ENCODE measurements at places on chromosomes 1 and 21.

DNA sequence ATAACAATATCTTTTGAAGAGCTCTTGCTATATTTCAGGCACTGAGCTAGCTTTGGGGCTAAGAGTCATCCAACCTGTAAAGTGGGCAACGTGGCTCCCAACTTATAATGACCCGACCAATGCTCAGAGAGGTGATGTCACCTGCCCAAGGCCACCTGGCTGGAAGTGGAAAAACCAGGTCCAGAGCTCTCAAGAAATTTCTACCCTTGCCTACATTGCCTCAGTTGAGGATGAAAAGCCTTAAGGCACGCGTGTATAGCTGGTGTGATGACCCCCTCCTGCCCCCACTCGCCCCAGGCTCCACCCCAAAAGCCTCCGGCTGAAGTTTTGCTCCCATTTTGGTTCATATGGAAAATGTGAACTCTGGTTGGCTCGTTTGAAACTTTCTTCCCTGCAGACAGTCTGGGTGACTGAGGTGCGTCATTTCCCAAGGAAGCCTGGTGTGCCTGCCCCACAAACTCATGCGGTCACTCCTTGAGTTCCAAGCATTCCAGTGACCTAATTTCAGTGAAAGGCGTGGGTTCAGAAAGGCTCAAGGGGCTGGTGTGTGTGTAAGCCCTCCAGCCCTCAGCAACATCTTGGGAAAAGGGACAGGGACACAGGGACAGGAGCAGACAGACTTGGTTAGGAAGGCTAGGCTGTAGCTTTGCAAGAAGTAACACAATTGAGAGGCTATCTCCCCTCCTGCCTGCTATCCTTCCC, 20.5 kb downstream of the HTR1D start:
- DNase-seq, result no peak

- DNase-seq, result no peak
These were observed 27.5 kb downstream of the TBX15 start for GRCh38 chr1:118960567-118961136.

- no peak for DNase-seq
These were observed 37.1 kb downstream of the STYXL2 start for GRCh38 chr1:167130829-167131510.

GRCh38 chr1:62294261-62294660, 25.0 kb downstream of the KANK4 start:
- DNase-seq, result no peak

- DNase-seq, result no peak
These were observed 4.7 kb upstream of the CAPZB start for GRCh38 chr1:19489996-19490395.

DNA sequence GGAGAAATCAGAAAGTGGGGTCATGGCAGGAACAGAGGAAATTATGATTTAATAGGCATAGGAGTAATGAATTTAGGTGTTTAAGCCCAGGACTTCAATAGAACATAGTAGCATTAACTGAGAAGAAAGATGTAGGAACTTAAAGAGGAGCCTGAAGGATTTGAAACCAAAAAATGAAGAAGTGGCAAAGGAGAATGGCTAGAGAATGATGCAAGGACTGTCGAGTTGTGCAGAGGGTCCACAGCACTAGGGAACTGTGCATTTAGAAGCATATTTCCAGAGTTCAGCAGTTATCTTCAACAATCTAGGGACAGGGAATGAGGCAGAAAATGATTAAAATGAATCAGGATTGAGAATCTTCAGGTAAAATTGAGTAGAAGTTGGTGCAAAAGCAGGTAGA, 328.1 kb upstream of the LYPLAL1 start:
- no peak for DNase-seq

DNA sequence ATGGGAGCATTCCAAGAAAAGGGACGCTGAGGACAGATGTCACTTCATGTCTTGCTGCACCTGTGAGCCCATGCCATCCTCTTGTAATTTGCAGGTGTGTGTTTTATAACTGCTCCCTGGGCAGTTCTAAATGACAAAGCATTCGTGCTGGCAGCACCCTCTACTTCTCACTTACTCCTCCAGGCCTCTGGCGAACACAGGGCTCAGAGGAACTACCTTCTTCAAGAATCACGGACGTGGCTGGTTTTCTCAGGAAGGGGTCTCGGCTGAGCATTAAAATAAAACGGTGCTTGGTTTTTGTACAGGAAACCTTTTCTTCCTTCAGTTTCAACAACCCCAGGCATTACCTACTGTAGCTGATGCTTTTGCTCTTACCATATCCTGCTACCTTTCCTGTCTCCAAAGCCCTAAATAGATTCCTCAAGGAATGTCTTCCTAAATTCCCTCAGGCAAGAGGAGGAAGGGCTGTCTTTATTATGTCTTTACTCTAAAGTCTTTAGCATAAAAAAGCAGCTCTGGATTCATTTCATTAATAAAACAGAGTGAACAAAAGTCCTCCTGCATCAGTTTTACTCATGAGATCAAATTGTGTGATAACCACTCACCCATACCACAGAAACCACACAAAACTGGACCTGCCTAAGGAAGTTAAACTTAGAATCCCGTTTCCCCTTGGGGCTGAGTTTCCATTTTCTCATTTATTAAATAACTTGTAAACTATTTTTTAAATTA, 79.0 kb upstream of the MAP10 start:
- no peak for DNase-seq

DNA sequence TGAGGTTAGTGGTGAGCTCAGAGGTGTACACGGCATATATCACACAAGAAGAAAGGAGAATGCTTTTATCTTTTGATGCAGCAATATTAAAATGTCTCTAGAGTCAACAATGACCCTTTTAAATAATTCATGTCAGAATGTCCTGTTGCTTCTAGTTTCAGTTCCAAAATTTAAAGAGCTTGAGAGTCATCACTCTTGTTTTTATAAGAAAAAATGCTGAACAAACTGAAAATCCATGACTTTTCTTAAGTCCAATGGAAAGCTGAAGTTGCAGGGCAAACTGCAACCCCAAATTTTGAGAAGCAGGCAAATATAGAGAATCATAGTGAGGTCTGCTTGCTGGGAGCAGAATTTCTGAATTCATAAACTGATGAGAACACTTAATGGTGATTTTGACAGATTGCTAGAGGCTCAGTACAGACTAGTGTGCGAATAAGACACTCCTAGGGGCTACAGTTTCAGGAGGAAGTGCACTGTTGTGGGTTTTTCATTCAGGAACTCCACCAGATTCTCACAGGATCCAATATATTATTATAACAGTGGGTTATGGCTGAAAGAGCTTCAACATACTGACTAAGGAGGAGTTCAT, 135.1 kb downstream of the CLIC6 start:
- no peak for DNase-seq

DNA sequence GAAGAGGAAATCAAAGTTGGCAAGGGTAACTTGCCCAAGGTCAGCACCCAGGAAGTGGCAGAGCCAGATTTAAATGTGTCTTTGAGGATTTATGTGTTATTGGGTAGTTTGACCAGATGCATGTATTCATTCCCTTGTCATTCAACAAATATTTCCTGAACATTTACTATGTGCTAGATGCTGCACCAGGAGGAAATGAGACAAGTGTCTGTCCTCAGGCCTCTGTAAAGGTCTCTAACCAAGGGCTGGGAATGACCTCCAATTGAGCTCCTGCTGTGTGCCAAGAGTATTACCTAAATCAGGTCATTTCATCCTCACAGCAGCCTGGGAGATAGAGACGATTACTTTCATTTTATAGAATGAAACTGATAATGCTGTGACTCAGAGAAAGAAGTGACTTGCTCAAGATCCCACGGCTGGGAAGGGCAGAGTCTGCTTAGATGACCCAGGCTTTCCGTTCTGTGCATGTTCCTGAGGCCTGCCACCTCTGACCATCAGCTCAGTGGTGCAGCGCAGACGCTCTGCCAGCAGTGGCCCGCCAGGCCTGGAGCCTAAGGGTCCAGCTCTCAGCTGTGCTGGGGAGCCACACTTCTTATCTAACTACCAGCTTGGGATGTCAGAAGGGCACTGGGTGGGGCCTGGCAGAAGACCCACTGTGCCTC, 3.5 kb upstream of the TTC22 start:
- DNase-seq, result no peak

DNA sequence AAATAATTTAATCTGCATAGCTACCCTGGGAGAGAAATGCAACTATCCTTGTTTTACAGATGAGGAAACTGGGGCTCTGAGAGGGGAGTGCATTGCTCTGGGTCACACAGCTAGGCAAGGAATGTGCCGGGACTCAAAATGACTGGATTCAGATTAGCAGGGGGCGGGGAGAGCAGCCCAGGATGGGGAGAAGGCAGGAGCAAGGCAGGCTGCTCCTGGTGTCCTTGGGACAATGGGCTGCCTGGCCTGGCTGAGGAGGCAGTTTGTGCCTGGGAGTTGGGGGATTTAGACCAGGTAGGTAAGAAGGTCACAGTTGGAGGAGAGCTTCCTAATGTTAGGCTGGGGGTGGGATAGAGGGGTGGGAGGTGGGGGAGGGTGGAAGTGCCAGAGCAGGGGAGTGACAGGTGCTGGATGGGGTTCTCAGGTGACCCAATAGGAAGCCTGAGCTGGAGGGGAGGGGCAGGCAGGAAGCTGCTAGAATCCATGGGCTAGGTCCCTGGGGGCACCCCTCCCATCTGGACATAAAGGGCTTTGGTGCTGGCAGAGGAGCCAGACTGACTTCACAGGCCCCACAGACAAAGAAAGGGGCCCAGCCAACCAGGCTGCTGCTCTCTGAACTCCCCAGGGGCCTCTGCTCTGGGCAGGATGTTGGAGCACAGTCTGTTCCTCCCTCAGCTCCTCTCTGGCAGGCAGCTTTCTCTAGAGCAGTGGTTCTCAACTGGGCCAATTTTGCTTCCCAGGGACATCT, 29.0 kb downstream of the TRIM62 start:
- DNase-seq, result no peak

DNA sequence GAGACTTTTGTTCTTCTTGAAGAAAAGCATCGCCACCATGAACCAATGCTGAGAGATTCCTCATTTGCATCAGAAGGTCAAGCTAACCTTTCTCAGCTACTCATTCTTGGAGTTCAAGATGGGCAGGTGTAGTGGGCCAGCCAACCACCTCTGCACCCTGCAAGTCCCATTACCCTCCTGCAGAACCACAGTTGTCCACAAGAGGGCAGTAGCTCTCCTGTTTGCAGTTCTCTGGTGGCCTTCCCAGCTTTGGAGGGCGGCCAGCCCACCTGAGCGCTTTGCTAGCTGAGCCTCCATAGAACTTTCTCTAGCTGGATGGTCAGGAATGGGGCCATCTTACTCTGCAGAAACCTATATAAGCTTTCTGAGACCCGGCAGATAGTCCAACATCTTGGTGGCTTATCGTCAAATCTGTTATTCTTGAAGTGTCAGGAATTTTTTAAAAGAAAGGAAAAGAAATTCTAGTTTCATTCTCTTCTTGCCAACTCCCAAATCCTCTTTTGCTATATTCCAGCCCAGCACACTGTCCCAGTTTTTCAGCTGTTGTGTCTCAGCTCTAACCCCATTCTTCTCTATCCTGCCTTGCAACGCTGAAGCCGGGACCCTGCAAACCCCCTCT, 11.0 kb upstream of the LMX1A start:
- DNase-seq, result peak; percentile 79

GRCh38 chr1:30375156-30375555, 348.2 kb downstream of the MATN1 start:
- DNase-seq, result no peak

GRCh38 chr1:160096274-160097116, 1.9 kb downstream of the IGSF8 start:
- no peak for DNase-seq

GRCh38 chr1:65378247-65378946, 42.1 kb upstream of the LEPR start:
- no peak for DNase-seq

DNA sequence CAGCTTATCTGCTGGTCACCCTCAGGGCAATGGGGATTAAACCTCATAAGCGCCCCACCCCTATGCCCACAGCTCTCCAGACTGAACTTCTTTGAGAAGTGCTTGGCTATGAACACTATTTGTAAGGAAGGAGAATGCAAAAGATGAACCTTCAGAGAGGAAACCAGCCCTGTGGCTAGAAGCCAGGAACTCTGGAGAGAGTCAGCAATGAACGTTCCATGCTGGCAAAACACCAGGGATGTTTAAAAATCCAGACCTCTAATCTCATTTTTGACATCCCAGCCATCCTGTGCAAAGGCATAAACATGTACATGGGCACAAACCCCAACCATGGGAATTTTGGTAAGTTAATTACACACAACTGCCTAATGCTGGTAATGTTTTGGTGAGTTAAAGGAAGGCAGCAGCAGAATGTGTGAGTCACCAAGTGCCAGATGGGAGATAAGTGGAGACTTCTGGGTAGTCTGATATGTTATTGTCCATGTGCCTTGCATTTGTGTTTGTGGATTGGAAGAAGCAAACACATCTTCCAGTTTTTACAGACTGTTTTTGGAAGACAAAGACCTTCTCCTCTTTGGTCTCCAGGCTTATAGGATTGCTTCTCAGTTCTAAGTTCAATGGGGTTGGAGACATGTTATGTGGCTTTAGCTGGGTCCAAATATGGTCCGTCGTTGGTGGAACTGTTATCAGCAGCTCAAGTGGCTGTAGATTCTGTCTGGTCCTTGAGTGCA, 174.1 kb upstream of the ETV3 start:
- DNase-seq, result no peak

- no peak for DNase-seq
These were observed 153.0 kb downstream of the GABPA start for GRCh38 chr21:25887646-25888306.

DNA sequence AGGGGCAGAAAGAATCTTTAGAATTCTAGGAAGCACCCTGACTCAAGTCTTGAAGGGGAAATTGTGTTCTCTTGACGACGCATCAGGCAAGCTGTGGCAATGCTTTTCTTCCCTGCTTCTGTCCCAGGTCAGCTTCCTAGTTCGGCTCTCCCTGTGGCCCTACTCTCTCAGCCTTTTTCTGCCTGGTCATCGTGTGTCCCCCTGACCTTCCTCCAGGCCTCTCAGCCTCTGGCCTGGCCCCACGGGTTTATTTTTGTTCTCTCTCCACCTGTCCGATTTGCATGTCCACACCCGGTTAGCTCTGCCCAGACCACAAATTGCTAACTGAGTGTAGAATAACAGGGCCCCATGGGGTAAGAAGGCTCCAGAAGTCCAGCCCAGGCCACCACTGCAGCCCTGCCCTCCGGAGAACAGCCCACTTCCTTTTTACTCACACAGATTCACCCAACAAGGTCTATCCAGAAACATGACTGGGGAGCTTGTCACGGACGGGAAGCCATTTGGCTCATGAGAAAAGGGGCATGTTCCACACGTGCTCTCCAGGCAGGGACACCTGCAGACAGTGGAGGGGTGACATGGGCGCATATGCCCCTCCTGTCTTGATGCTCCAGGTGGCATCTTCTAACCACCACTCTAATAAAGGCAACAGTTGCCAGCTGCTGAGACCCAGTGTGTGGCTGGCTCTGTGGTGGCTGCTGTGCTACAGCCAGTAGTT, 9.8 kb downstream of the KCNN3 start:
- no peak for DNase-seq

DNA sequence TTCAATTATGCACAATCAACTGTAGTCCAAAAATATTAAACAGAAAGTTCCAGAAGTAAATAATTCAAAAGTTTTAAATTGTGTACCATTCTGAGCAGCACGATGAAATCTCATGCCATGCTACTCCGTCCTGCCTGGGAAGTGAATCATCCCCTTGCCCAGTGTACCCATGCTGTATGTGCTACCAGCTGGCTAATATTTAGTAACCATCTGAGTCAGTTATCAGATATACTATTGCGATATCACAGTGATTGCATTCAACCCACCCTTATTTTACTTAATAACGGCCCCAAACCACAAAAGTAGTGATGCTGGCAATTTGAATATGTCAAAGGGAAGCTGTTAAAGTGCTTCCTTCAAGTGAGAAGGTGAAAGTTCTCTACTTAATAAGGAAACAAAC, 56.2 kb downstream of the EVI5 start:
- DNase-seq, result no peak

- no peak for DNase-seq
These were observed 117.6 kb downstream of the AK5 start for GRCh38 chr1:77399250-77400086.
